Fibroblast of villous mesenchyme (primary cell): ENCODE measurements at places on chromosomes 2 and 18. TPM values are rescaled to one million over a fixed set of nuclear protein-coding genes. Genes with fewer than 3 reads are reported as not detected.
A peak's percentile ranks its signal among the peaks of the same experiment; 100 is the strongest.

- no peak for DNase-seq
Observed at GRCh38 chr2:114880046-114880445, 437.6 kb downstream of the DPP10 start.

- no peak for DNase-seq
Observed at GRCh38 chr18:31451625-31452024, 4.1 kb downstream of the DSG3 start.

Gene PDE1A
- total RNA-seq, result 1.7 and 1.9 TPM in 2 replicates

Gene GALNT3
- 1.3 and 4.3 TPM in 2 replicates for total RNA-seq

DNA sequence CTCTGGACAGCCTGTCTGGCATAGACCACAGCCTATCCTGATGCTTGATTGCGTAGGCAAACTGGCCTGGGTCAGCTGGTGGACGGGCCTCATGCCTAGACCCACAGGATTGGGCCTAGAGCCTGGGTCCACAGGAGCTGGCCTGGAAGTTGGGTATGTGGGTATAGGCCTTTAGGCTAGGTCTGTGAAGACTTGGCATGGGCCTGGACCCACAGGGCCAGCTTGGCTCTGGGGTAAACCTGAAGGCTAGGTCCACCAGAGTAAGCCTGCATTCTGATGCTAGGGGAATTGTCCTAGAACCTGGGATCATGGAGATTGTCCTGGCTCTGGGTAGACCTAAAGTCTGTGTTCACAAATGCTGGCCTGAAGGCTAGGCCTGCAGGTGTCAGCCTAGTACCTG lies 1293.7 kb downstream of the CNTNAP5 start:
- DNase-seq, result no peak

GRCh38 chr2:222322236-222322635 lies 23.4 kb upstream of the PAX3 start:
- DNase-seq, result no peak

DNA sequence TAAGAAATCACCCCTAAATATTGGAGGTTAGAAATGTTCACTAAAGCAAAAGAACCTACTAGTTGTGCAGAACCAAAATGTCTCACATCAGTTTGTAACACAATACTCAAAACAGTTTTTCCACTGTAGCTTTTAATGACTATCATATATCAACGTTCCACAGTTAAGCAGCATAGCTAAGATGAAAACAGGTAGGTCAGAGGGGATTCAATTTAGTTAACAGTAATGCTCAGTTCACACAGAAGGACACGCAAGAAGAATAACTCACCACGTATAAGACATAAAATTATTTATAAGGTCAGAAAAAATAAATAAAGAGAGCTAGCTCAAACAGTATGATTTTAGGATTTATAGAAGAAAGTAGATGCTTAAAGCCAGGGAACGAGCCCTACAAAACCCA lies 118.9 kb upstream of the CCDC150 start:
- DNase-seq, result no peak

- peak; percentile 77 for DNase-seq
Observed at GRCh38 chr2:201807452-201807999, 1.2 kb downstream of the CDK15 start.

DNA sequence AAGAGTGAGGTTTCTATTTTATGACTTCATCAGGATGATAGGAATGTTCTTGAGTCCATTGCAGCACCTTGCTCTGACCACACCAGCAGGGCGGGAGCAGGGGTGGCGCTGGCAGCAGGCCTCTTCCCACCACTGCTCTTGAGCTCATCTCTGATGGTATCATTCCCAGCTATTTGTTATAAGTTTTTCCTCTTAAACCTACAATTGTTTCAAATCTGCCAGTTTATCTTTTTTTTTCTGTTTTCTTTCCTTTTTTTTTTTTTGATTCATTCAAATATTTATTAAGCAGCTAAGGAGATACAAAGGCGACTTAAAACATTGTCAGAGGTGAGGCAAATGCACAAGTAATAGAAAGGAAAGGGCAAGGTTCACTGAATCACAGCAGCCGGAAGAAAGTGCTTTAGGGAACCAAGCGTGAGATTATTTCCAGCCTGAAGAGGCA lies 28.7 kb downstream of the NIFK start:
- no peak for DNase-seq

Gene BCS1L
- 28.9 and 29.3 TPM in 2 replicates for total RNA-seq

Gene DCDC2C
- not detected in 2 replicates for total RNA-seq

- DNase-seq, result peak; percentile 51
Observed at GRCh38 chr2:101140978-101141655, 10.1 kb downstream of the TBC1D8 start.

Gene TMEM178A
- total RNA-seq, result 0.43 and 1.3 TPM in 2 replicates

- no peak for DNase-seq
Observed at GRCh38 chr18:76977684-76978232, 154.8 kb downstream of the MBP start.

DNA sequence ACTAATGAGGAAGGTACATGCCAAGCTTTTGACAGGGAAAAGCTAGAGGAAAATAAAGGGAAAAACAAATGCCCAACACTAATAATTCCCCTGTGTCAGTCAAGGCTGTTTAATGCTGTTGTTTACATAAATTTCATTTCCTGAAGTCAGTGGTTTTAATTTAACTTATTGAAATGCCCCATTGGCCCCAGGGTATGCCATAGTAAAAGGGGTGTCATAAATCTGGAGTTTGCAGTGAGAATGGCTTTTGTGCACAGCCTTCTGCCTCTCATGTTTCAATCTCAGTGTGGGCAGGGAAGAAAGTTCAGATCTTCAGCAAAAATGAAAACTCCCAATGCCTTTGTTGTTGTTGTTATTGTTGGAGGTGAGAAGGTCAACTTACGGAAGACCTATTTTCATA lies 550.1 kb upstream of the DCC start:
- no peak for DNase-seq

DNA sequence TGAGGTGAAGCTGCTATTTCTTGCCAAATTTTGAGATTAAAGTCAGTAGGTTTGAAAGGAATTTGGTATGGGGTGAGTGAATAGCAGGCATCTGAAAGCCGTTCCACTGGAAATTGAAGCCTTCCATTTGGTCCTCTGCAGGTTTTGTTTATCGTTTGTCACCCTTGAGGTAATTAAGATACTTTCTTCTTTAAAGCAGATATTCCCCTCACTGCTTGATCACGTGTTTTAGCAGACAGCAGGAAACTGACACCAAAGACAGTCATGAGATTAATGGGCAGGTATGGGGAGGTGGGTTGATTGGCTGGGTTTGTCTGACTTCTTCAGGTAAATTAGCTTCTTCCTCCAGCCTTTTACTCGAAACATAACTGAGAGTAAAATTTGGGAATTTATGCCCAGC lies 10.7 kb downstream of the LPIN1 start:
- no peak for DNase-seq

DNA sequence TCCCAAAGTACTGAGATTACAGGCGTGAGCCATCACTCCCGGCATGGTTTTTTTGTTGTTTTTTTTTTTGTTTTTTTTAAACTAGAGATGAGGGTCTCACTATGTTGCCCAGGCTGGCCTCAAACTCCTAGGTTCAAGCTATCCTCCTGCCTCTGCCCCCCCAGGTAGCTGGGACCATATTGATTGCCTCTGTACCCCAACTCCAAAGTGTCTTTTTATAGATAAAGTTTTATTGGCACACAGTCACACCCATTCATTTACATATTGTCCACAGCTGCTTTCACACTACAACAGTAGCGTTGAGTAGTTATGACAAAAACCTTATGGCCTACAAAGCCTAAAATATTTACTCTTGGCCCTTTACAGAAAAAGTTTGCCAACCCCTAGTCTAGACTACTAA lies 45.2 kb upstream of the SP5 start:
- no peak for DNase-seq

DNA sequence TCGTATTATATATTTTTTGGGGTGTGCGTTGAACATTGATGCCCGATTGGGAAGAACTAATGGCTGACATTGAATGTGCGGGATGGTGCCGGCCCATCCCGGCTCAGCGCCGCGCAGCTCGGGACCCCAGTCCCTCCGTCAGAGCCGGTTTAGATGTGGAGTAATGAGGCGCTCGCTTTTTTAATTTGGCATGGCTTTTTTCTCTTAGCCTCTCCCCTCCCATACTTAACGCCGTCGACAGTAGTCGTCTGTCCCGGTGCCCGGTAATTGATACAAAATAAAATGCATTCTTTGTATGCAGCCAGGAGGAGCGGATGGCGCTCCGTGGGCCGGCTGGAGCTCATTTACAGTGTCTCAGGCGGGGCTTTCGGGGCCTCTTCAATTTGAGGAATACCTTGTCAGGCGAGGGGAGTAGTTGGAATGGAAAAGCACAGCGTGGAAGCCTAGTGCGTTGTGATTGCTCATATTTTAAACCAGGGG lies 209.2 kb downstream of the GBX2 start:
- DNase-seq, result no peak

Gene UGT1A3
- total RNA-seq, result not detected in 2 replicates

- DNase-seq, result no peak
Observed at GRCh38 chr18:76275727-76276313, 219.2 kb downstream of the ZNF516 start.

DNA sequence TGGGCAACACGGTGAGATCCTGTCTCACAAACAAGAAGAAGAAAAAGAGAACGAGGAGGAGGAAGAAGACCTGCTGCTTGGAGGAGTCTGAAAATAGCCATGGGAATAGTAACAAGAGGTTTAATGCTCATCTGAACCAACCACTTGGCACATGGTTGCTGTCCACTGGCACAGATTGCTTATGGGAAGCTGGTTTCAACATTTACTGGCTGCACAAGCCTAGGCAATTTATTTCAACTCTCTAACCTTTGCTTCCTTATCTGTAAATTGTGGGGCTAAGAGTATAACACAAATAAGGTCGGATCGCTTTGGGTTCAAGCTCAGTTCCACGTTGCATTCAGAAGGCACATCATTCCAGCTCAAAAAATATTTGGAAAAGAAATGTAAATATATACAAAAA lies 14.2 kb upstream of the RHOB start:
- DNase-seq, result no peak

Gene GDF7
- total RNA-seq, result 12.1 and 12.2 TPM in 2 replicates
